ENCODE measurements at places on chromosomes 3 and 15.

DNA sequence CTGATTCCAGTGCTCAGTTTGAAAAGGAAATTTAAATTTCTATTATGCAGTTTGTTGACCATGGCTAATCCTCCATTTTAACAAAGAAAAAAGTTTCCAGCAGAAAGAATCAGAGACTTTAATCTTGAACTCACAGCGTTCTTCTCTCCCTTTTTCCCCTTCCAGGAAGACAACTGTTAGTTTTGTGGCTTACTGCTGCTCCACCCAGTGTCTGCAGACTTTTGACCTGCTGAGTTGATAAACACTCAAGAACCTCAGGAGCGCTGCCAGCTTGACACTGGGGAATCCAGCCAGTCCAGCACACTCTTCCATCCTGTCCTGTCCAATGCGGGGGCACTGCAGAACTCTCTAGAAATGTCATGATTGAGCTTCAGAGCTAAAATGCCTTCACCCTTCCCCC, 134.6 kb downstream of the LRRC28 start:
- no peak for DNase-seq

- DNase-seq = no peak
Measured at GRCh38 chr3:61387817-61388216, 136.6 kb upstream of the FHIT start.

DNA sequence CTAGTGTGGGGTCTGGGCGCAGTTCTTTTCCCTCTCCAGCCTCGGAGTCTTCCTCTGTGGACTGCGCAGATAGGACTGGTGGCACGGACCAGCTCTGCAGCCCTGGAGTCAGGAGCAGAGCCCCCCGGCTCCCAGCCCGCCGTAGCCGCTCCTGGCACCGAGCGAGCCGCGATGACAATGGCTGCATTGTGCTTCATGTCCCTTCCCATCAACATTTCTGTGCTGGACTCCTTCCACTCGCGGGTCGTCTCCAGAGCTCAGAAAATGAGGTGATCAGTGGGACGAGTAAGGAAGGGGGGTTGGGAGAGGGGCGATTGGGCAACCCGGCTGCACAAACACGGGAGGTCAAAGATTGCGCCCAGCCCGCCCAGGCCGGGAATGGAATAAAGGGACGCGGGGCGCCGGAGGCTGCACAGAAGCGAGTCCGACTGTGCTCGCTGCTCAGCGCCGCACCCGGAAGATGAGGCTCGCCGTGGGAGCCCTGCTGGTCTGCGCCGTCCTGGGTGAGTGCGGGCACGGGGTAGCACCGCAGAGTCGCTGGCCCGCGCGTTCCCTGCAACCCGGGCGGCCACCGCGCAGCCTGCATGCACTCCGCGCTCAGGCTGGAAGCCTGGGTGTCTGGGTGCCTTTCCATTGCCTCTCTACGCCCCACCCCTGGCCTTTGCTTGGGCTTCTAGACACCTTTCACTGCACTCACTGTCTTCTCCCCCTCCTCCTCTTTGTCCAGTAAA, at the start of gene TF:
TSS of gene TF (plus strand) at position 413 of the 731 bp plus-strand sequence. CDS start at position 461, 48 bp downstream.
- DNase-seq = no peak

DNA sequence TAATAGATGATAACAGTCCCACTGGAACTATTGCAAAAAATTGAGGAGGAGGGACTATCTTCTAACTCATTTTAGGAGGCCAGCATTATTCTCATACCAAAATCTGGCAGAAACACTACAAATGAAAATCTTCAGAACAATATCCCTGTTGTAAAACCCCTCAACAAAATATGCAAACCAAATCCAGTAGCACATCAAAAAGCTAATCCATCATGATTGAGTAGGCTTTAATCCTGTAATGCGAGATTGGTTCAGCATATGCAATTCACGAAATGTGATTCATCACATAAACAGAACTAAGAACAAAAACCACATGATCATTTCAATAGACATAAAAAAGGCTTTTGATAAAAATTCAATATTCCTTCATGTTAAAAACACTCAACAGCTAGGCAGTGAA, 23.9 kb upstream of the PLSCR2 start:
- no peak for DNase-seq

GRCh38 chr3:148101061-148101460, 596.6 kb upstream of the AGTR1 start:
- DNase-seq = no peak

GRCh38 chr3:37670961-37671483, 190.7 kb upstream of the CTDSPL start:
- DNase-seq = no peak

DNA sequence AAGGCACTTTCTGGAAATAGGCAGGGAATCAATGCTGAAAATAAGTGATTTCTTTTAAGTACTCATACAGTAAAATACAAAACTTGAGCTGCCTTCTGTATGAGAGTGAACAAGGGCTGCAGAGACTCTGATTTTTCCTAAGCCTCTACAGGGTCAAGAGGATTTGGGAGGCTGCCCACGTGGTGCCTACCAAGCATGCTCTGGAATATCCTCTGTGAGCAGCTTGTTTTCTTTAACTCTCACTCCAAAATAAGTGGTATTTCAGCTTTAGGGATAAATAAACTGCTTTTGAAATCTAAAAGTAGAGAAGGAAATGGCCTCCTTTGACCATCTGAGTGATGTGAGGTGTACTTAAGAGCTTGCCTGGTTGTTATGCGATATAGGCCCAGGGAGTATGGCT, 8.1 kb upstream of the SELENOK start:
- no peak for DNase-seq

DNA sequence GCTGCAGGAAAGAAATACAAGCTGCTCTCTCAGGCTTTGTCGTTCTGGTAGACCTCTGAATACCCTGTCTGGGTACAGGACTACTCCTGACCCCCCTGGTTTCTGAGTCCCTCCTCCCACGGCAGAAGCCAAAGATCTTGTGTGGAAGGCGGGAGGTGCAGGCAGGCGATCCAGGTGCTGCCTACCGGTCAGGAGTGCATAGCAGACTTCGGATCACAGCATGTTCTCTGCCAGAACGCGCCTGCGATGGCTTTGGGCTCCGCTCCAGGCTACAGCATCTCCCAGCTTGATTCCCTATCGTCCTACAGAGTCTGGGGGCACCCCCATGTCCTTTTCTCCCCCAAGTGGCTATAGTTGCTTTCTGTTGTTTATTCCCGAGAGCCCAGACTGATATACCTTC, 2.5 kb upstream of the CFAP100 start:
- no peak for DNase-seq

GRCh38 chr3:113890256-113890900, 51.8 kb downstream of the GRAMD1C start:
- DNase-seq = peak; percentile 8

GRCh38 chr15:40891810-40892446, 2.3 kb upstream of the VPS18 start:
- no peak for DNase-seq

Data from HEK293T (cell line).